Sciatic nerve (tissue), 2 donors: ENCODE measurements at places on chromosomes 12 and 14. TPM values are rescaled to one million over a fixed set of nuclear protein-coding genes. Genes with fewer than 3 reads are reported as not detected.

Gene SP1
- 101 TPM for total RNA-seq

Gene RNASE7
- total RNA-seq, result not detected

Gene SERPINA3
- total RNA-seq, result 77.1 TPM

Gene KCNJ8
- total RNA-seq, result 10.8 TPM

Gene PAH
- total RNA-seq, result not detected

Gene RPS6KL1
- 4.7 TPM for total RNA-seq

Gene NOS1
- 17.6 TPM for total RNA-seq

Gene NEUROD4
- not detected for total RNA-seq

Gene MANSC4
- not detected for total RNA-seq

Gene PEX5
- 61.5 TPM for total RNA-seq

Gene CACNA2D4
- 5.9 TPM for total RNA-seq

Gene SOX5
- 43.6 TPM for total RNA-seq

Gene PDZRN4
- total RNA-seq, result 38.5 TPM
